ENCODE measurements at places on chromosomes 5 and 9.

- DNase-seq: no peak
These were observed 202.7 kb upstream of the CDKN2B start for GRCh38 chr9:22211588-22212360.

DNA sequence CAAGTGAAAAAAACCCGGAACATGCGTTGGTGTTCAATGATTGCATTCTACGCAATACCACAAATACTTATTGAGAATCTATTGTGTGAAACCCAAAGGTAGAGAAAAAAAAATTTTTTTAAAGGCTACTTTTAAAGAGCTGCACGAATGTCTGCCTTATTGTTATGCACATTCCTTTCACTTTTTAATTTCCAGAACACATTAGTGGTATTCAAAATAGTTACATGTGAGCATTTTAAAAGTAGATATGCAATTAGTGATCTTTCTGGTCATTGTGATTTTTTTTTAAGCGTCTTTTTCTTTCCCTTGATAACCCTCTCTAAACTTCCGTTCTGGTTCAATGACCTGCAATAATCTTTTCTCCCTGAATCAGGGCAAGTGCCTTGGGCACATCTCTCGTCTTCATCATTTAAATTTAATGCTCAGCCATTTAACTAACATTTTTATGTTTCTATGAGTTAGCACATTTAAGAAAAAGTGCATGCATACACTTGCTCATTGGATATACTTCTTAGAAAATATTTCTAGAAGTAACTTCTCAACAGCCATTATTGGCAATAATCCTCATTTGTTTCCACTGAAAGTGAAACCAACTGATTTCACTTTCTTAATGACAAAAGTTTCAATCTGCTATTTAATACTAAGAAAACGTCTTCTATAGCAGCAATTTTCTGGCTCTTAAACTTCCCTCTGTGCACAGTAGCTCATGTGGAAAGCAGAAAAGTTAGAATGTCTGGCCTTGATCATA, 80.3 kb downstream of the CDH6 start:
- no peak for DNase-seq

- no peak for DNase-seq
These were observed 68.6 kb downstream of the VCAN start for GRCh38 chr5:83540105-83540504.

- no peak for DNase-seq
These were observed 102.4 kb downstream of the NFIB start for GRCh38 chr9:14211564-14211963.

DNA sequence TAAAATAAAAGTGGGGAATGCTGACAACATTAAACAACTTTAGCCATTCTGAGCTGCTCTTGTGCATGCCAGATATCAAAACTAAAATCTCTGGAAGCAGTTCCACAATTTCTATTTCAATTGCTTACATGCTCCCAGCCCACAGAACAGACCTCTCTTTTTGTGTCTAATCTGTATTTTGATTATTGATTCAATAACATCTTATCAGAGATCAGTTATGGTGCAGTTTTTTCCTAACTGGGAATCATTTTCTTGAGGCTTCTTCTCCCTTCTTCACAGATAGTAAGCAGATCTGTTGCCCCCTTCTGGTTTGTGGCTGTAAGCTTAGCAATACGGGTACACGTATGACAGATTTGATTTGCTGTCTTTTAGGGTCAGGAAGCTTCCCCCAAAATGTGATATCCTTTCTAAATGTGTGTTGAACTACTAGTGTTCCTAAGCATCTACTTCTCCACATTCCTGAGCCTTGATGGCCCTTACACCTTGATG, 39.4 kb downstream of the MRPS27 start:
- no peak for DNase-seq

- DNase-seq: no peak
These were observed 62.8 kb downstream of the SV2C start for GRCh38 chr5:76145945-76146344.

DNA sequence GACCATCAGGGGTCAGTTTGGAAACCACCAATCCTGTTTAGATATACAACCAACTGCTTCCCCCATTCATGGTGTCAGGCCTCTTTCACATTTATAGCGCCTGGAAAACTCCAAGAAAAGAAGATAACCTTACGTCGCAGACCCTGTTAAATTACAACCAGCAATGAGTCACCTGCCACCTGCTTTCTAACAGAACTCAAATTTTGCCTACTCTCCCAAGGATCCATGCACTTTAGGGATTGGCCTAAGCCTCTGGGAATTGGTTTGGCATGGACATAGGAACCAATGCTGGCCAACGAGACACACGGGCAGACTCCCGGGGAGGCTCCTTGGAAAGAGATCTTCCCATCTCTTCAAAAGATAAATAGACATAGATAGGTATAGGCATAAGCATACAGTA, 87.0 kb downstream of the FEM1C start:
- no peak for DNase-seq

DNA sequence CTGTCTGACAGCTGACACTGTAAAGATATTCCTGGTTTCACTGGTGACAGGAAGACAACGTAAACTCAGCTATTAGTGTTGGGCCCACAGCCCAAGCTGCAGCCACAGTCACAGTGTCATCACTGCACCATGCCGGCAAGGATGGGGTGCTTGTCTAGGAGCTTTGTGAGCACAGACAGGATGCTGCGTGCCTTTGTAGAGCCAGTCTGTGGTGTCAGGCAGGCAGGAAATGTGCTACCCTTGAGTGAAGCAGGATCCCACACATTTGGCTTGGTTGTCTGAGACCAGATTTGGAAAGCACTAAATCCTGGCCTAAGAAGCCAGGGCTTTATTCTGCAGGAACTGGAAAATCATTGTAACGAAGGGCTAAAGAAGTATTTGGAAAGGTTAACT, 121.6 kb upstream of the ADAMTS16 start:
- no peak for DNase-seq

- DNase-seq: peak; percentile 46
These were observed 589 bp downstream of the RIC1 start for GRCh38 chr9:5629312-5630080.

DNA sequence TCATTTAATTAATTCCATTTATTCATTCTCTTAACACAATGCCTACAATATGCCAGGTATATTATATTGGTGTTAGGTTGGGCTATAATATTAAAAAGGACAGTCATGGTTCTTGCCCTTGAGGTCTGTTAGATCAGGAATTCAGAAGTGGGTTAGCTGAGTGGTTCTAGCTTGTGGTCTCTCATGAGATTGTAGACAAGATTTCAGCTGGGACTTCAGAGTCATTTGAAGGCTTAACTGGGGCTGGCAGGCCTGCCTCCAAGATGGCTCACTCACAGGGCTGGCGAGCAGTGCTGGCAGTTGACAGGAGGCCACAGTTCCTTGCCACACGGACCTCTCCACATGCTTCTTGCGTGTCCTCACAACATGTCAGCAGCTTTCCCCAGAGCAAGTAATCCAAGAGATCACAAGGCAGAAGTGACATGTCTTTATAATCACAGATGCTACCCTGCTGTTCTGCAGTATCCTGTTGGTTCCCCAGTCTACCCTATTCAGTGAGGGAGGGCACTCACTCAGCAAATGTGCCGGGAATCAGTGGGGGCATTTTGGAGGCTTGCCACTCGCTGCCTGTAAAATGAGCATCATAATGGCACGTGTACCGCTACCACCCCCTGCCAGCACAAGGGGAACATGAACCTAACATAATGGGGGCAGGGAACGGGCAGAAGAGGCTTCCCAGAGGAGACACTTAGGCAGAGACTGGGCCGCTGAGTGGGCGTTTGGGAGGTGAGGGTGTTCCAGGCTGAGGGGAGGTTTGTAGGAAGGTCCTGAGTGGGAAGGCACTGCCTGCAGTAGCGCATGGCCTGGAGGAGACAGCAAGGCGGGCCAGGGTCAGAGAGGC, 70.0 kb downstream of the EXOSC2 start:
- no peak for DNase-seq

DNA sequence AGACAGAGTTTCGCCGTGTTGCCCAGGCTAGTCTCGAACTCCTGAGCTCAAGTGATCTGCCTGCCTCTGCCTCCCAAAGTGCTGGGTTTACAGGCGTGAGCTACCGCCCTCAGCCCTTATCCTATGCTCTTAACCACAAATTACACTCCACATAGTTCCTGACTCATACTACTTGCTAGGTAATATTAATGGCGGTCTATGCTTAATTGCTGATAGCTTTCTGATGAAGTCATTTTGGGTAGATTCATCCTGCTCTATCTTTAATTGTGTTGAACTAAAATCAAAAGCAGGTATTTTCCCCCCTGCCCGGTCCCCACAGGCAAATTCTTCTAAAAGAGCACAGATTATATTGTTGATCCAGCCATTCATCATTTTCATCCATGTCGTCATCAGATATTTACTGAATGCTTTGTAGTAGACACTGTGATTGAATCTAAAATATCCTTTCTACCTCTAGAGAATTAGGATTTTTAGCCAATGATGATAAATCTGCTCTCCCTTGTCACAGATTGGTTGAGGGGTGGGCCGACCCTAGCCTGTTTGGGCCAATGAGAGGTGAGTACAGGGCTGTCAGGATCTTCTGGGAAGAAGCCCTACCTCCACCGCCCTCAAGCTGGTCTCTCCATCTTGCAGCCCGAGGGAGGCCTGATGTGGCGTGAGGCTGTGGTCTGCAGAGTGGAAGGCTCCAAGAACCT, 144.8 kb downstream of the NR3C1 start:
- DNase-seq: no peak

DNA sequence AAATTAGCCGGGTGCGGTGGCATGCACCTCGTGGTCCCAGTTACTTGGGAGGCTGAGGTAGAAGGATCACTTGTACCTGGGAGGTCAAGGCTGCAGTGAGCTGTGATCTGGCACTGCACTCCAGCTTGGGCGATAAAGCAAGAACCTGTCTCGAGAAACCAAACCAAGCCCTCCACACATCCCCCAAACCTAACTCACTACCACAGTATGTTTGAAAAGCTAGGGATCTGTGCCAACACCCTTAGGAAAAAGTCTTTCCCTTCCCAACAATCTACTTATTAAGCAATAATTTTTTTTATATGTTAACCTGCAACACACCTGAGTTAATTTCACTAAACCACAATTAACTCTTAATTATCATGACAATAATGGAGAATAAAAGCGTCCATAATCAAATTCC, 2.2 kb downstream of the UBTD2 start:
- DNase-seq: no peak

- DNase-seq: no peak
These were observed 7.4 kb downstream of the NKD2 start for GRCh38 chr5:1016036-1016435.

GRCh38 chr5:38831117-38831516, 14.7 kb upstream of the OSMR start:
- no peak for DNase-seq

DNA sequence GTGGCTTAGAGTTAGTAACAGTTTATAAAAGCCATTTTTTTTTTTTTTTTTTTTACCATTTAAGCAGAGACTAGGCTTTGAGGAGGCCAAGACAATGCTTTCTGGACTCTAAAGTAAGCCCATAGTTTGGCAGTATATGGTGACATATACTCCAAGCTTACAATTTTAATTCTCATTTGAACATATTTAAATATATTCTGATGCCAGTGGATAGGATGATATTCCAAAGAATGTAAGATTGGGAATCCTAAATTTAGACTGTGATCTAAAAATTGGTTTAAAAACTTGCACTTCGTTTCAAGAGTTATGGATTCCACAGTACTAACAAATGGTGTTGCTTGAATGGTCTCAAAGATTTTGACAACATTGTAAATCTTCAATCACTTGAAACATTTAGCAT, 112.1 kb downstream of the CWC27 start:
- no peak for DNase-seq

GRCh38 chr5:150562832-150563231, 54.9 kb downstream of the NDST1 start:
- no peak for DNase-seq

DNA sequence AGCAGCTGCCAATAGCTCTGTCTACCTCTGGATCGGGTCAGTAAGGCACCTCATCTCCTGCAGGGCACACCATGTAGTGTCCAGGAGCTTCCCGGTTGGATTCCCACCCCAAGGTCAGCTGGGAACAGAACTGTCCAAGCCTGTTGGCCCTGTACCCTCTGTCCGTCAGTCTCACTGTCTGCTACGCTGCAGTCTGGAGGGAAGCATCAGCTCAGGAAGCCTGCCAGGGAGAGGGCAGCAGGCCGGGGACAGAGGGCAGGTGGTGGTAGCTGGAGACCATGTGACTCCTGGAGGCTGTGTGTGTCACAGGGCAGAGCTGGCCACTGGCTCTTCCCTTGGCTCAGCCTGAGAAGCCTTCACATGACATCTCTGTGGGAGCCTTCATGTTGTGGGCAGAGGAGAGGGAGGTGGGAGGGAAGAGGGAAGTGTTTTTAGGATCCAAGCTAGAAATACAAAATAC, 134.5 kb downstream of the SEC61B start:
- no peak for DNase-seq

DNA sequence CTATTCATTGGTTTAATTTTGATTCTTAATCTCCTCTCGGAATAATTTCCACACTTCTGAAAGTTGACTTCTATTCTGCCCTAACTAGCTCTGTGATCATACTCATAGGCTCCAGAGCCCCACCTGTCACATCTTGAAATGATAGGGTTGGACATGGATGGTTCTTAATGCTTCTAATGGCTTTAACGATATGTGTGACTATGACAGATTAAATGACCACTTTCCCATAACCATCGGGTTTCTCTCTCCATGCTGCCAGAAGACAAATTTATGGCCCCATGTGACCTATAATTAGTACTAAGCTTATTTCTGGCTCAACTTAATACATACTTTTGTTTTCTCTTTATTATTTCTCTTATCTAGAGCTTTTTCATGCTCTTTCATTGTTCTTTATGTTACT, 251.1 kb upstream of the TUT7 start:
- DNase-seq: no peak

- DNase-seq: no peak
These were observed 2.8 kb downstream of the PDLIM7 start for GRCh38 chr5:177494346-177495195.

GRCh38 chr5:39169081-39169480, 50.3 kb downstream of the FYB1 start:
- no peak for DNase-seq

- no peak for DNase-seq
These were observed 295.9 kb downstream of the AGTPBP1 start for GRCh38 chr9:85445887-85446286.

- no peak for DNase-seq
These were observed 21.3 kb upstream of the ANKRD34B start for GRCh38 chr5:80591352-80591751.

DNA sequence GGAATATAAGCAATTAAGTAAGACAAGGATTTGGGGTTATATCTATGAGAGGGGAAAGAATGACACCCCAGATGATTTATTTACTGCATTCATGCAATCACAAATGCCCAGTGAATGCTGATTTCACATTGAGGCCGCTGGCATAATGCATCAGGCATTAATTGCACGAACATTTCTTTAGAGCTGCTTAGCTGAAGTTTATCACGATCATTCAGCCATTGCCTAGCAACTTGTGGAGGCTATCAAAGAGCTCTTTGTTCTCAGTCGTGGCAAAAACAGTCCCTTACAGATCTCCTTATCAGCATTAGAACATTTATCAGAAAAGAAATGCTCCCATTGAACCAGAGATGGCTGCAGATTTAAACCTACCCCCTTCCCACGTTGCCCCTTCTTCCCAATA, 88.7 kb upstream of the PRRC1 start:
- no peak for DNase-seq

GRCh38 chr5:171617266-171617665, 168.4 kb upstream of the SMIM23 start:
- no peak for DNase-seq

- DNase-seq: no peak
These were observed 96.0 kb downstream of the AK8 start for GRCh38 chr9:132782037-132782436.

Data from stimulated activated CD4-positive, alpha-beta T cell treated with anti-CD3 and anti-CD28 coated beads, Interleukin-4, amount 100 ng/mL, for 4 hours (primary cell).